ENCODE measurements at places on chromosomes 6 and 20.

- no peak for DNase-seq
- H3K4me3 ChIP-seq, result no peak overlapping the region
- no peaks in the 10 kb centered on the region for H3K27me3 ChIP-seq
- no peak overlapping the region for H3K27ac ChIP-seq
These were observed 84.5 kb downstream of the ANKEF1 start for GRCh38 chr20:10119336-10119735.

- peak; percentile 69 for DNase-seq
- H3K36me3 ChIP-seq, result no peaks in the 10 kb centered on the region
- H3K27me3 ChIP-seq, result peaks cover 8% of the 10 kb centered on the region
- H3K4me1 ChIP-seq, result peaks cover 14% of the 10 kb centered on the region
These were observed 8.2 kb upstream of the TBC1D7 start for GRCh38 chr6:13336553-13336952.

GRCh38 chr20:8094850-8095249 is 37.2 kb upstream of the PLCB1 start:
- H3K36me3 ChIP-seq, result no peaks in the 10 kb centered on the region
- DNase-seq, result peak; percentile 61
- peaks cover under 1% of the 10 kb centered on the region for H3K27me3 ChIP-seq
- H3K27ac ChIP-seq, result no peak overlapping the region
- no peak overlapping the region for H3K4me3 ChIP-seq

DNA sequence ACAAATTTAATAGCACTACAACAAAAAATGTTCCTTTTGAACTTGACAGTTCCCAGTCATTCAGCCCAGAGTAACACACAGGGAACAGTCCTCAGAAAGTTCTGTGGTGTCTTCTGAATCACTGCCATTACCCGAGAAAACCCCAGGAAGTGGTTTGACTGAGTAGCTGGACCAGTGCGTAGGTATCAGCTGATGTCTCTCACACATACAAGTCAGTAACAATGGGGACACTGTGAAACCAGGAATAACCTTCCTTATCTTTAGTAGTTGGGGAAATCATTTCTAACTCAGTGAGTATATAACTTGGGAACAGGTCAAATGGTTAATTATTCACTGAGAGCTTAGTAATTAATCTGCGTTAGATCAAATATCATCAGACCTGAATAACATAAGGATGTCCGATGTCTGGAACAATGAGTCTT is 73.1 kb downstream of the HIVEP2 start:
- H3K36me3 ChIP-seq, result no peaks in the 10 kb centered on the region
- peak; percentile 83 for DNase-seq
- peaks cover 68% of the 10 kb centered on the region for H3K4me1 ChIP-seq
- H3K27me3 ChIP-seq, result no peaks in the 10 kb centered on the region

DNA sequence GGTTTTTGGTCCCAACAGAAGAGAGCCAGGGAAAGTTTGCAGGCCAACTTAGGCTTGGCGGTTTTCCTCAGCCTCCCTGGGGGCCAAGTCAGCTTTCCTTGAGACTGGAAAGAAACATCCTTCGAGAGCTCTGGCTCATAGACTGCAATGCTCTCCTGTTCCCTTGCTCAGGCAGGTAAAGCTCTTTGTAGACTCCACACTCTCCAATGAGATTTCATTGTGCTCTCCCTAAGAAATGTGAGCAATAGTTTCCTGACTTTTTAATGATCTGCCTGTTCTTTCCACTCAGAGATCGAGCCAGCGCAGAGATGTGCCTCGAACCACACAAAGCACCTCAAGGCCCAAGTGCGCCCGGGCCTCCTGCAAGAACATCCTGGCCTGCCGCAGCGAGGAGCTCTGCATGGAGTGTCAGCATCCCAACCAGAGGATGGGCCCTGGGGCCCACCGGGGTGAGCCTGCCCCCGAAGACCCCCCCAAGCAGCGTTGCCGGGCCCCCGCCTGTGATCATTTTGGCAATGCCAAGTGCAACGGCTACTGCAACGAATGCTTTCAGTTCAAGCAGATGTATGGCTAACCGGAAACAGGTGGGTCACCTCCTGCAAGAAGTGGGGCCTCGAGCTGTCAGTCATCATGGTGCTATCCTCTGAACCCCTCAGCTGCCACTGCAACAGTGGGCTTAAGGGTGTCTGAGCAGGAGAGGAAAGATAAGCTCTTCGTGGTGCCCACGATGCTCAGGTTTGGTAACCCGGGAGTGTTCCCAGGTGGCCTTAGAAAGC is 13.9 kb downstream of the TNFAIP3 start:
- H3K36me3 ChIP-seq, result peaks cover 44% of the 10 kb centered on the region
- no peaks in the 10 kb centered on the region for H3K27me3 ChIP-seq
- no peak for DNase-seq
- no peak overlapping the region for H3K4me3 ChIP-seq
- H3K4me1 ChIP-seq, result no peaks in the 10 kb centered on the region

GRCh38 chr6:38713812-38714211 is 1.3 kb upstream of the DNAH8 start:
- H3K4me3 ChIP-seq, result no peak overlapping the region
- H3K27me3 ChIP-seq, result no peaks in the 10 kb centered on the region
- H3K36me3 ChIP-seq, result no peaks in the 10 kb centered on the region

GRCh38 chr20:58941471-58941870 is 39.6 kb upstream of the NELFCD start:
- no peaks in the 10 kb centered on the region for H3K36me3 ChIP-seq
- no peak overlapping the region for H3K4me3 ChIP-seq
- H3K4me1 ChIP-seq, result no peaks in the 10 kb centered on the region
- peaks cover 33% of the 10 kb centered on the region for H3K27me3 ChIP-seq
